ENCODE measurements at places on chromosomes 2 and 18.
A peak's percentile ranks its signal among the peaks of the same experiment; 100 is the strongest.

DNA sequence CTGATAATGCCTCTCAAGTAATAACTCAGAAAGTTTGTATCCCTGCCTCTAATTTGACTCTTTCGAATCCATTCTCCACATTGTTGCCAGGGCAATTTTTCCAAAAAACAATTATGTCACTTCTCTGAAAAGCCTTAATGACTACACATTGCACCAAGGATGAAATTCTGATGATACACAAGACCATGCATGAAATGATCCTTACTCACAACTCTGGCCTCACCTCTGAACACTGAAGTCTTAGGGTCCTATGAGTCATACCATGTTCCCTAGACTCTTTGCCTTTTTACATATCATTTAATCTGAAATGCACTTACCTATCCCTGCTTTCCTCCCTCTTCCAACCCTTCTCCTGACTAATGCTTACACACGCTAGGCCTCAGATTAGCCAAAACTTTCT, 51.0 kb downstream of the WDPCP start:
- no peak for DNase-seq

DNA sequence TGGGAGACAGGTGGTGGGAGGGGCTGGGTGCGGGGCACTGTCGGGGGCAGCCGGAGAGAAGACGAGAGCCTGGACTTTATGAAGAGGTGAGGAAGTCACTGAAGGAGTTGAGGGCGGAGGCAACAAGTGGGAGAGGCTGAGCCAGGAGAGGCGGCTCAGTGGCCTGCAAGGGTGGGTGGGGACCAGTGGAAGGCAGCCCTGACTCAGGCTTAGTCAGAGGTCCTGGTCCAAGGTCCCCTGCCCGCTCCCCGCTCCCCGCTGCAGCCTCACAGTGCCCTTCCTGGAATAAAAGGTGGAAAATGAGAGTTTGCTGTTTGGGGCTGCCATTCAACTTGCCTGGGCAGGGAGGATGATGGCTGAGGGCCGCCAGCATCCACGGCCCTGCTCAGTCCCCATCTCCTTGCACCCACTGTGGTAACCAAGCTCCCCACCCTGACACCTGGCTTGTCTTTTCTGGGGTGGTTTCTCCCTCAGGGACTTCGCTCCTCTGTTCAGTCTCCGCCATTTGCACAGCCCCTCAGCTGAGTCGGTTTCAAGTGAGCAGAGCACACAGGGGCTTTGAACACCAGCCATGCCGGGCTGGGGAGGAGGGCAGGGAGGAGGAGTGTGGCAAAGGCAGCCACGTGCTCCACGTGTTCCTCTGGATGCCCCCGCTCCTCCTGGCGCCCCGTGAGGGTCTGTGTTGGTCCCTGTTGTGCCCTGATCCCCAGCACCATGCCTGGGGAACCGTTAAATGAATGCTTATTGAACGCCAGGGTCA, 13.7 kb upstream of the RALB start:
- no peak for DNase-seq

DNA sequence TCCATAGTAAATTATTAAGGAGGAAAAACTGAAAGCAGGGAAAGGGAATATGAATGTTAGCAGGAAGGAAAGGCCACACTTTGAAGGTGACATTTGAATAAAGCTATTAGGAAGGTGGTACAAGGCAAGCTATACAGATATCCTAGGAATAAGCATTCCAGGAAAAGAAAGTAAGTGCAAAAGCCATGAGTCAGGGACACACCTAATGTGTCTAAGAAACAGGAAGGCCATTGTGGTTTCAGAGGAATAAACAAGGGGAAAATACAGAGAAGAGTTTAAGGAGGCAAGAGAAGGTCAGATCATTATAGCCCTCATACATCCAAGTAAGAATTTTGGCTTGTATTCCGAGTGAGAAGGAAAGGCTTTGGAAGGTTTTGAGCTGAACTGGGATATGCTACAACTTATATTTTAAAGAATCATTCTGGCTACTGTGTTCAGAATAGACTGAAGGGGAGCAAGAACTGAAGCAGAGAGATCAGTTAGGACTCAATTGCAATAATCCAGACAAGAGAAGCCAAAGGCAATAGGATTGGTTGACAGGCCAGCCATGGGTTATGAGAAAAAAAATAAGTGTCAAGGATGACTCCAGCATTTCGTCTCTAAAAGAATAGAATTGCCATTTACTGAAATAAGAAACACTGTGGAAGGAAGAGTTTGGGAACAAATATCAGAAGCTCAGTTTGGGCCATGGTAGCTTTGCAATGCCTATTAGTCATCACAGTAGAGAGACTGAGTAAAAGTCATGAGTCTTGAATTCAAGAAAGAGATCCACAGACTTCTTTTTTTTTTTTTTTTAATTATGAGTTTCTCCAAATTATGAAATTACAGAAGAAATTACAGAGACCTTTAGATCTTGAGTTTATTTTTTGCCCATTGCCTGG, 11.3 kb downstream of the RAD51AP2 start:
- no peak for DNase-seq

GRCh38 chr2:75431763-75432162, 129.0 kb downstream of the EVA1A start:
- DNase-seq = no peak

- no peak for DNase-seq
Measured at GRCh38 chr18:47970664-47971531, 40.4 kb upstream of the SMAD2 start.

GRCh38 chr2:240596491-240596931, 10.0 kb downstream of the CAPN10 start:
- DNase-seq = no peak

DNA sequence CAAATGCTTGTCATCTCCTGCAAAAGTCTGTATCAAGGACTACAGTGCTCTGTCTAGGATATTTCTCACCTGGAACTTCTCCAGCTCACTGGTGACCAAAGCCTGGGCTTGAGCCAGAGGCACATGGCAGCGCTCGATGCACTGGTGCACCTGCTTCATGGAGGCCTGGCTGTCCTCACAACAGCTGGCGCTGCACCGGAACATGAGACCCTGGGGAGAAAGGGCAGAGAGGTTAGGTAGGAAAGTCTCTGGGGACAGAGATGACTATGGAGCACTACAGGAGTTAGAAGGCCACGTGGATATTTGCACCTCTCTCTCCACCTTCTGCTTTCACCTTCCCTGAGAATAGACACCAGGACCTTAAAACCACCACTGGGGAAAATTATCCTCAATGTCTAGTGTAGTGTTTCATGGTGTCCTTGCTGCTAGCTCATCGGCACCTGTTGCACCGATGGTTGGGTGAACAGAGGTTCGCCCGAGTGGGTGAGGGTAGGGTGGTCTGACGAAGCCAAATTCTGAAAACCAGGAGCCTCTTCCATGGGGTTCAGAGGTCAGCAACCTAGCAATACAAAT, 1.0 kb downstream of the FAM136A start:
- DNase-seq = no peak

GRCh38 chr18:77067291-77068061, 65.1 kb downstream of the MBP start:
- peak; percentile 71 for DNase-seq

GRCh38 chr2:113225263-113226259, 51.8 kb downstream of the PSD4 start:
- no peak for DNase-seq

DNA sequence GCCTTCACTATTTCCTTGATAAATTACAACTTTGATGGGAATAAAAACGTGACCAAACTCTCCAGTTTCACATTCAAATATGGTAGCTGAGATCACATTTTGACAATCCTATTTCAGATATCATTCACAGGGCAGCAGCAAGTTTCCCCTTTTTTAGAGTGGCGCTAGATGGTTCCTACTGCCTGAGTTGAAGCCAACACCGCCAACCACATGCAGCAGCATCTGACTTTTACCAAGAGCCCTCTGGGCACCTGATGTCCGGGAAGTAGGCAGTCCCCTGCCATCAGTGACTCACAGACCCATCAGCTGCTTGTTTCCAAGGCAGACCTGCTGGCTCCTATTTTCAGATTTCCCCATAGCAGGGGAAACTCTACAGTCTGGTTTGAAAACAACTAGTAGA, 4.0 kb upstream of the MREG start:
- DNase-seq = peak; percentile 14

DNA sequence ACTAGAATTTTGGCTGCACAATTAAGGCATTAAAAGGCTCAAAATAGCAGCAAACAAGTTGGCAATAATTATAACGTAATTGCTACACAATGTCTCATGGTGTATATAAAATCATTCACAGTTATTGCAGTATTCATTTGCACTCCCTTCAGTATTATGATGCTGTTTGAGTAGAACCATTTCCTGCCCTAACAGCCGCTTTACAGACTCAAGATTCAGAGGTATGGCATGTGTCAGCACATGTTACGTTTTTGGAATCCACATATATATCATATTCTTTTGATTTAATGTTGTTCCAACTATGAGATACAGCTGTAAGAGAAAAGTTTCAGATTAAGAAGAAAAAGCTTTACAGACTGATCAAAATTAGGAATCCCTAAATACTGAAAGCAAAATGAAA, 56.3 kb upstream of the NCKAP5 start:
- no peak for DNase-seq

- DNase-seq = no peak
Measured at GRCh38 chr2:198327526-198327925, 523.1 kb downstream of the PLCL1 start.

DNA sequence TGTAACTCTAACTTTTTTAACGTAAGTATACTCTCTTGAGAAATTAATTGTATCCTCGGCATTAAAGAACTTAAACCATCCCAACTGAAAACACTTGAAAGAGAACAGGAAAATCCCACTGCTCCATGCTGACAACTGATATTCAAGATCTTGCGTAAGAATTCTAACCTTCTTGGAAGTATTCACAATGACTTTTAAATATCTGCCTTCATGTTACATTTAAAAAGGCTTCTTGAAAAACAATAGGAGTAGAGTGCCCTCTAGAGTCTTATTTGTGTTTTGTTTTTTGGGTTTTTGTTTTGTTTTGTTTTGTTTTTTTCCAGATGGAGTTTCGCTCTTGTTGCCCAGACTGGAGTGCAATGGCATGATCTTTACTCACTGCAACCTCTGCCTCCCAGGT, 65.4 kb upstream of the DNAJC10 start:
- DNase-seq = no peak

- no peak for DNase-seq
Measured at GRCh38 chr2:133344849-133345248, 223.4 kb downstream of the NCKAP5 start.

- no peak for DNase-seq
Measured at GRCh38 chr2:137047369-137047768, 282.0 kb downstream of the THSD7B start.

DNA sequence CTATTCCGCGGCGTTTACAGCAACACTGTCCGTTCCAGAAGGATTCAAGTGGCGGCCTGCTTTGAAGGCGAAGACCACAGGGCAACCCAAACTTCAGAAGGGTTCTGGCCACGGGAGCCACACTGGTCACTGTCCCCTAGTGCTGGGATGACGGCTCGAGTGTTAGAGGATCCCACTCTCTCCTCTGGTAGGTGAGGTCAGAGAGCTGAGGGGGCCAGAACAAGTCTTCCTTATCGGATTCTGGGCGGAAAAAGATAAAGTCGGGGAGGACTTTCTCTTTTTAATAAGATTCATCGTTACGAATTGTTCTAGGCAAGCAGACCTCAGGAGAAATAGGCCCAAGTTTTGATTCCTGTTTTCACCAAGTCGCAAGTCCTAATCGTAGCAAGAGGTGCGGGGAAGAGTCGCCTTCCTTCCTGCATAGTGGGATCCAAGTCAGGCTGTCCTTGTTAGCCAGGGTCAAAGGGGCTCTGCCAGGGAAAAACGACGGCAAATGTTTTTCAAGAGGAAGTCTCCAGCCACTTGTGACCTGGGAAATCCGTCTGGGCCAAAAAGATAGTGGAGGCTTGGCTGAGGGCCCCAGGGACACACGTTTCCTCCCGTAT, 864 bp upstream of the MYL12A start:
- peak; percentile 8 for DNase-seq

- no peak for DNase-seq
Measured at GRCh38 chr2:17323697-17324096, 194.5 kb downstream of the RAD51AP2 start.

GRCh38 chr2:1750933-1751766, 6.8 kb upstream of the PXDN start:
- DNase-seq = peak; percentile 32

GRCh38 chr2:109137616-109138015, 8.6 kb downstream of the SH3RF3 start:
- DNase-seq = no peak

DNA sequence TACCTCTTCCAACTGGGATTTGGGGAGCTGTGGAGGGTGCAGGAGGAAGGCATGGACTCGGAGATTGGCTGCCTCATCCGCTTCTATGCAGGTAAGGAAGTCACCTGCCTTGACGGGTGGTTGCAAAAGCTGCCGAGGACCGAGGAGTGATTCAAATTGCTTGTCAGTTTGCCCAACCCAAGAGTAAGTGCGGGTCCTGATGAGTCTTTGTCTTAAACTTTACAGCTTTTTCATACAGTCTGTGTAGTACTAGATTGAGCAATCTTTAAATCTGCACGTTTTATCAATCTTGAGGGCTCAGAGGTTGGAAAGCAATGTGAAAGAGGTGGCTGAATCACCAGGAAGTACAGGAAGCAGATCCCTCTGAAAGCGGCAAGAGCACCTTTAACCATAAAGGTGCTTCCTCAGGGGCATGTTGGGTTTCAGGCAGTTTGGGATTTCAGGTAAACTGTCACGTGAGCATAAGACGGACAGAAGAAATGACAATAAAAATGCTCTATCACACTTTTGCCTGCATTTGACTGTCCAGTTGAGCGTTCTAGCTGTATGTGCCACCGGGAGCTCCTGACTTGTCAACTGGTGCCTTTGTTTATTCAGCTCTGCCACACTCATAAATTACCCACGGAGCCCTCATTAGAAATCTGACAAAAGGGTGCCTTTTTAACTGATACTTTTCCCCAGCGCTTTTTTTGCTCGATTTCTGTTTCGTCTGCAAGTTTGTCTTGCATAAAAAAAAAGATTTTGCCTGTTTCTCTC, 2.0 kb downstream of the PHLPP1 start:
- DNase-seq = peak; percentile 33

DNA sequence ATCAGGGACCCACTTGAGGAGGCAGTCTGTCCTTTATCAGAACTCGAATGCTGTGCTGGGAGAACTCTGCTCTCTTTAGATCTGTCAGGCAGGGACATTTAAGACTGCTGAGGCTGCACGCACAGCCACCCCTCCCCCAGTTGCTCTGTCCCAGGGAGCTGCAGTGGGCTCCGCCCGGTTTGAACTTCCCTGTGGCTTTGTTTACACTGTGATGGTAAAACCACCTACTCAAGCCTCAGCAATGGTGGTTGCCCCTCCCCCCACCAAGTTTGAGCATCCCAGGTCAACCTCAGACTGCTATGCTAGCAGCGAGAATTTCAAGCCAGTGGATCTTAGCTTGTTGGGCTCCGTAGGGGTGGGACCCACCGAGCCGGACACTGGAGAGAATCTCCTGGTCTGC, 11.8 kb upstream of the LHCGR start:
- no peak for DNase-seq

GRCh38 chr18:8980496-8980895, 122.0 kb upstream of the NDUFV2 start:
- DNase-seq = no peak

DNA sequence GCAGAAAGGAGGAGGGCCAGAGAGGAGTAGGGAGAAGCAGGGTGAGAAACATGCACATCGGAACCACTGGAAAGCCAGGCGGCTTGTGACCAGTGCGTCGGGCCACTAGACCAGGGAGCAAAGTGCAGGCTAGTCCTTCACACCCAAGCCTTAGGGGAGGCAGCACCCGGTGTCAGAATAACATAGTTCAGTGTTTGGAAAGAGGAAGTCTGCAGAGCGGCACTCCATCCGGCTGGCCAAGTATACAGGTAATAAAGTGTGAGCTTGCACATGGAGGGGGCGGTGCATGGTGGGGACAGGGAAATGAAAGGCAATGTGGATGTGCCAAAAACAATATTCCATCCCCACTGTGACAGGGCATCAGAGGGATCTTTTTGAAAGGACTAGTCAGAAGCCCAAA, 69.7 kb downstream of the ZNF521 start:
- DNase-seq = no peak

GRCh38 chr2:68911709-68912108, 40.5 kb upstream of the BMP10 start:
- no peak for DNase-seq

Measured in activated CD4-positive, alpha-beta T cell treated with anti-CD3 and anti-CD28 coated beads for 4 hours (primary cell).